Stimulated activated CD8-positive, alpha-beta memory T cell treated with anti-CD3 and anti-CD28 coated beads, Interleukin-15, amount 100 ng/mL, for 48 hours (primary cell): ENCODE measurements at places on chromosomes 13 and 19.

DNA sequence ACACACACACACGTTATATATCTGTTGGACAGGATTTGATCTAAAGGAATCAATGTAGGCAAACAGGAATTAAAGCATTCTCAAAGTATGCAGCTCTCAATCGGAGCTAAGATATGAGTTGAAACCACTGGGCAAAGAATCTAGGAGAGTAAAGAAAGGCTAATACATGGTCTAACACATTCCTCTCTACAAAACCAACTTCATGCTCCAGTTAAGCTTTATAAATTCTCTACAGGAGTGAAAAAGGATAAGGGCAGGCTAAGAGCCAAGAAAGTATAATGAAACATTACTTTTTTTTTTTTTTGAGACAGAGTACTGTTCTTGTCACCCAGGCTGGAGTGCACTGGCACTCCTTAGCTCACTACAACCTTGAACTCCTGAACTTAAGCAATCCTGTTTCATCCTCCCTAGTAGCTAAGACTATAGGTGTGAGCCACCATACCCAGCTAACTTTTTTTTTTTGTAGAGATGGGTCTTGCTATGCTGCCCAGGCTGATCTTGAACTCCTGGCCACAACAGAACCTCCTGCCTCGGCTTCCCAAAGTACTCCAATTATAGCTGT is 10.6 kb downstream of the FBXL3 start:
- no peak for DNase-seq

- no peak for DNase-seq
Observed at GRCh38 chr13:33512880-33513554, 227.5 kb upstream of the STARD13 start.

DNA sequence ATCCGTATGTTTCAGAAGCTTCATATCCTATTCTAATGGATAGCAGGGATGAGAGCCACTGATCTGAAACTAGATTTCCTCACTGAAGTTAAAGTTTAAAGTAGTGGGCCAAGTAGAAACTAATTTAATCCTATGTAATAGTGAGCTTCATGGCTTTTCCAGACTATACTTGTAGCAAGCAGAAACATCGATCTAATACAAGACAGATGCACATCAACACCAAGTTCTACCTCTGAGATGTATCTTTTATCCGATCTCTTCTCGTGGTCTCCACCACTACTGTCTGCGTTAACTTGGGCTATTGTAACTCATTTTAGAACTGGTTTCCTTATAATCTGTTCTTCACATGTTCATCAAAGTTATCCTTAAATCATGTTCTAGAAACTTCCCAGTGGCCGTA is 3.1 kb downstream of the ERCC5 start:
- DNase-seq, result no peak

GRCh38 chr19:10095622-10095947 is 6.9 kb downstream of the ANGPTL6 start:
- DNase-seq, result no peak

GRCh38 chr13:64413529-64413928 is 2816.6 kb downstream of the PCDH9 start:
- DNase-seq, result no peak

- peak; percentile 80 for DNase-seq
Observed at GRCh38 chr19:40662925-40663694, 27.3 kb downstream of the NUMBL start.

DNA sequence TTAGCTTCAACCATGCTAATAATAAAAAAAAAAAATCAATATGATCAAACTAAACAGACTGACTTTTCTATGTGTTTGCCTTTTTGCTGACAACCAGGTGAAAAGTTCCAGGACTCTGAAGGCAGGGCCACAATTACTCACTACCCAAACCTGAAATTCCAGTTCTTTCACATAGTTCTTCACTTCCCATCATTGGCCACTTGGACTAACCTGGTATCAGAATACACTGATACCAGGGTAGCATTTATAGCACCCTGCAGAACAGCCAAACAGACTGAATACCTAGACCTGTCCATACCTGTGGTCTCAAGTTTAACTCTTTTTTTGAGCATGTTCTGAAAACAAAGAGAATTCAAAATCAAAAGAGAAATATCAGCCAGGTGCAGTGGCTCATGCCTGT is 25.1 kb downstream of the ELF1 start:
- no peak for DNase-seq

DNA sequence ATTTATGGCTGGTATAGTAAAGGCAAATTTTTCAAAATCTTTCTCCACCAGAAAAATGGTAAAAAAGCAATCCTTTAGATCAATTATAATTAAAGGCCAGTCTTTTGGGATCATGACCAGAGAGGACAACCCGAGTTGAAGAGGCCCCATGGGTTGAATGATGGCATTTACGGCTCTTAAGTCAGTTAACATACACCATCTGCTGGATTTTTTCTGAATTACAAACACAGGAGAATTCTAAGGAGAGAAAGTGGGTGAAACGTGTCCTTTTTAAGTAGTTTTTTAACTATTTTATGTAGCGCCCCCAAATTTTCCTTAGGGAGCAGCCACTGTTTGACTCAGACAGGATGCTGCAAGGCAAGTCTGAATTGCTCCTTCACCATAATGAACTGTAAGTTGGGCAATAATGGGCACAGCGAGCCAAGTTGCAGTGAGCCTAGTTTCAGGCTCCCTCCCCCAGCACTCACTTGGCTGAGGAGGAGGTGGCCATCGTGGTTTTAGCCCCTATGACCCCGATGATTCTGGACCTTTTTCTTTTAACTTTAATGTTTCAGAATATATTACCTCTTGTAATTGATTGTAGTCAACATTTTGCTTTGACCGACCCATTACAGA is 13.6 kb upstream of the ZNF611 start:
- DNase-seq, result no peak

DNA sequence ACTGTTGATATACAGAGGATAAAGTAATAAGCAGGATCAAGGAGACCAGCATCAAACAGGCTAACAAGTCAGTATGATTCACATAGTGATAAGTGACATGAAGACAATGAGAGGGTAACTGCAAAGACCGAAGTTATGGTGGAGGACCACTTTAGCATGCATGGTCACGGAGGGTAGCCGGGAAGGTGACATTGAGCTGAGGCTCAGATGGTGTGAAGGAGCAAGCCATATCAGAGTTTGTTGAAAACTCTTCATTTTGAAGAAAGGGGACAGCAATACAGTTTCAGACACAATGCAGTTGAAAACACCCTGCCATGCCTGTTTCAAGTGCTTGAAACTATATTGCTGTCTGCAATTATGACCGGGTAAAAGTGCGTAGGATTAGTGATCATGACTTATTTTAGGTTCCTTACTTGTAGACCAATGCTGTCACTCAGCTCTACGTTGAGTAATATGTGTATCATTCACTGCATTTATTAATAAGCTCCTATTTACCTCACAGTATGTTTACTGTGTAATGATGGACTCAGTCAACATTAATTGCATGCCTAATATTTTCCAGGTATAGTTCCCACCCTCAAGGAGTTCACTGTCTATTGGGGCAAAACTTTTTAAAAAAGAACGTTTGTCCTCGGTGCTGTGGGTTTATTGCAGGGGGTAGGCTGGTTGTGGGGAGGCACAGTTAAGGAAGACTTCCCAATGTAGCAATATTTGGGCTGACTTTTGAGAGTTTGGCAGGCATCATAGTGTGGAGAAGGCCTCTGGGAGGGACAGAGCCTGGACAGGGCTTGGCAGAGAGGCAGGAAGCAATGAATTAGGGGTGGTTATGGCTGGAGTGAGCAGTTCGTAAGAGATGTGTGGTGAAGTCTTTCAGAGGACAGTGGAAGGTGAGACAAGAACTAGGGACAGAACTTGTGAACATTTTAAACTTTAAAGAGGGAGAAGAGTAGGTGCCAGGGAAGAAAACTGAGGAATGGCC is 3.2 kb downstream of the UBAC2 start:
- no peak for DNase-seq

DNA sequence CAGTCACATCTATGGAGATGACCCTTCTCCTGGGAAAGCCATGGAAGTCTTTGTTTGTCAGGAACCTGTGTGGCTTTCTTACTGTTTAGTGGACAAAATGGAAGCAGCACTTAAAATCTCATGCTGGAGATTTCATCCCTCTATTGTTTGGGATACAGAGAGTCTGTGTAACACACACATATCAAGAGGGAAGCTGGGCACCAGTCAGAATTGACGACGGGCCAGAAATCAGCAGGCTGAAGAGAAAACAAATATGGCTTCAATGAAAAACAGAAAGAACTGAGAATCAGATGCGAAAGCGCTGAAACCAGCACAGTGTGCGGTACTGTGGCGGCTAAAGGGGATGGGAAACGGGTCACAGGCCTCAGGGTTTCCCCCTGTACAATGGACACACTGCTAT is 72.2 kb upstream of the WASF3 start:
- DNase-seq, result no peak

- no peak for DNase-seq
Observed at GRCh38 chr19:28051047-28051446, 1161.9 kb downstream of the UQCRFS1 start.

DNA sequence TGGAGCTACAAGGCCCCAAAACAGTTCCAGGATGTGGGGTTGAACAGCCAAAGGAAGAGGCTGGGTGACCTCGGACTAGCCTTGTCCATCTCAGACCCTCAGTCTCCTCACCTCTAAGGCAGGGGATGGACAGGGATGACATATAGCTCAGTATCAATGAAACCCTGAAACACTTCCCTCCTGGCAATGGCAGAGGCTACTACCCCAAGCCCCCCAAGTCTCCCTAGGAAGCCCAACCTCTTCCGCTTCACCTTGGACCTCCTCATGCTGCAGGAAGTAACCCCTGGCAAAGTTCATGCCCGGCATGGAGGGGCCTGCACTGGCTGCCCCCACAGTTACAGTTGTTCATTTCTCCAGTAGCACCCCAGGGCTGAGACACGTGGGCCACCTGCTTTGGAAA is 10.6 kb downstream of the CCDC97 start:
- DNase-seq, result no peak

GRCh38 chr19:39352381-39353255 is 10.4 kb downstream of the SAMD4B start:
- DNase-seq, result no peak

GRCh38 chr13:98490195-98490836 is 86.6 kb downstream of the STK24 start:
- DNase-seq, result no peak

GRCh38 chr19:13275016-13275722 is 125.0 kb downstream of the IER2 start:
- no peak for DNase-seq

DNA sequence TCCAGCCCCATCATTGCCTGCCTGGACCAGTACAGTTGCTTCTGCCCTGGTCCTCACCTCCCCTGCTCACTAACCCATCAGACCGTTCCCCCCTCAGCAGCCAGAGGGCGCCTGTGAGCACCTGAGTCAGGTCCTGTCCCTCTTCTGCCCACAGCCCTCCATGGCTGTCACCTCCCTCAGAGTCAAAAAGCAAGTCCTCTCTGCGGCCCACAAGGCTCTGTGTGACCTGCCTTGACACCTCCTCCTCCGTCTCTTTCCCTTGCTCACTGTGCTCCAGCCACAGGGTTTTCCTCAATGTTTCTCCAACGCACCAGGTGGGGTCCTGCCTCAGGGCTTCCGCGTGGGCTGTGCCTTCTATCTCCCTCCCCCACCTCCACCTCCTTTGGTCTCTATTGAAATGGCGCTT is 29.4 kb upstream of the PTPRS start:
- peak; percentile 38 for DNase-seq

DNA sequence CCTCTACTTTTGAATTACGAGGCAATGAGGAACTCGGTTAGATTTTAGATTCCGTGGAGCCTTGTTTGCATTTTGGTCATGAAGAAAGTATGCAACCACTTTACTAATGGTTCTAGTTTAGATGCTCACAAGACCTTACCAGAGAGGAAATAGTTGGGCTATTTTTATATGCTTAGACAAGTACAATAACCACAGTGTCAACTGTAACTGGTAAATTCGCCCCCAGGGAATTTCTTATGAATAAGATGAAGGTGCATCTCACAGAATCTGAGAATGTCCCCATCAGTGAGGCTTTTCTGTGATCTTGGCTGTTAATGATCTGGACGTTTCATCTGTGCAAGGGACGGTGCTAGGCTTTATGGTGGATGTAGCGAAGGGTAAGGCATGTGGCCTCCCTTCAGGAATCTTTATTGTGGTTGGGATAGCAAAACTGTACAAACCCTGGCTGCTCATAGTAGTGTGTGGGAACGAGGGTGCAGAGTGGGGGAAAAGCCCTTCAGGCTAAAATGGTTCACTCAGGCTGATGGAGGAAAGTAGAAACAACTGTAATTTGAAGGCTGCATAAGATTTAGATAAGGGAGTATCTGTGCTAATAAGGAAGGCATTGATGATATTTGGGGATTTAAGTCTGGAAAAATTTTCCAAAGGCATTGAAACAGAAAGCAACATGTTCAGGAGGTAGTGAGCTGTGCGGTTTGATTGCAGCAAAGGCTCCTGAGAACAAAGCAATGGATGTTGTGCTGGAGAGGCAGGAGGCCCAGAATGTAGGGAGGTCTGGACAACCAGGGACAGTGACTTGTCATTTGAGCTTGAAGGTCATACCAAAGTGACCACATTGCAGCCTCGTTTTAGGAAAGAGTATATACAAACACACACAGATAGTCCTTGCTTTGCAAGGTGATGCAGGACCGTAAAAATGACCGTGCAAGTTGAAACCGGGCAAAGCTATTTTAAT is 28.4 kb downstream of the UBAC2 start:
- DNase-seq, result no peak

DNA sequence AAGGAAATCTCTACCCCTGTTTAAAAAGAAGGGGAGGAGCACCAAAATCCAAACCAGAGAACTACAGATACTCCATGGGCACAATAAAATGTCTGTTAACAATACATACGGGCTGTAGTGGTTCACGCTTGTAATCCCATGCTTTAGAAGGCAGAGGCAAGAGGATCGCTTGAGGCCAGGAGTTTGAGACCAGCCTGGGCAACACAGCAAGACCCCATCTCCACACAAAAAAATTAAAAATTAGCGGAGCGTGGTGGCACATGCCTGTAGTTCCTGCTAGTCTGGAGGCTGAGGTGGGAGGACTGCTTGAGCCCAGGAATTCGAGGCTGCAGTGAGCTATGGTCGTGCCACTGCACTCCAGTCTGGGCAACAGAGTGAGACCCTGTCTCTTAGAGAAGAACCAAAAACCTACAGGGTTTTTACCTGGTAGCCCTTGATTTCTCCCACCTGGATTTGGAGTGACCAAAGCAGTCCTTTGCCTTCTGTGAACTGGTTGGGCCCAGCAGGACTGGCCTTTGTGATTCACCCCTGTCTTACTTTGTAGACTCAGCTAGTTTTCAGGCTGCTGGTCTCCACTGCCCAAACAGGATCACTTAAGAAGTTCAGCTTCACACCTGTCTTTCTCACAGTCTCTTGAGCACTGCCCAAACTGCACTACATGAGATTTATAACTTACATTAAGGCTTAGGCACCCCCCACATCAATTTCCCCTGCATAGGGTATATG is 38.7 kb upstream of the FLT1 start:
- no peak for DNase-seq

DNA sequence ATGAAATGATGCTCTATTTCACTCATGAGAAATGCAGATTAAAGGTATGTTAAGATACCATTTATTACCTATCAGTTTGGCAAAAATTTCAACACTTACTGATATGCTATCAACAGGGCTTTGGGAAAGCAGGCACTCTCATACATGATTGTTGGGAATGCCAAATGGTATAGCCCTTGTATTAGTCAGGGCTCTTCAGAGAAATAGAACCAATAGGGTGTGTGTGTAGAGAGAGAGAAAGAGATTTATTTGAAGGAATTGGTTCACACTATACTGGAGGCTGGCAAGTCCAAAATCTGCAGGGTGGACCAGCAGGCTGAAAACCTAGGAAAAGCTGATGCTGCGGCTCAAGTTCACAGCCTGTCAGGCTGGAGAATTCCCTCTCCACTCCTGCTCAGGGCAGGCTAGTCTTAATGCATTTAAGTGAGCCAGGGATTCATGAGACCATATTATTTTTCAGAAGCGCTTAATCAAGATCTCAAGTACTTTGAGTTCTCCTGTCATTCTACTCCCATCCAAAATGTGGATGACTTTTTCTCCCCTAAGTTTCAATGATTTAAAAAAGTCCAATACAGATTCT is 72.4 kb downstream of the NHLRC3 start:
- no peak for DNase-seq
